ENCODE measurements at places on chromosomes 6 and 20. TPM values are rescaled to one million over a fixed set of nuclear protein-coding genes. Genes with fewer than 3 reads are reported as not detected.
A peak's percentile ranks its signal among the peaks of the same experiment; 100 is the strongest.

- peak; percentile 84 for DNase-seq
Measured at GRCh38 chr6:29737707-29738630, 14.7 kb downstream of the HLA-F start.

Gene PKIB
- 63.4 TPM for total RNA-seq

Gene TULP4
- total RNA-seq = 68.0 TPM

- no peak for DNase-seq
Measured at GRCh38 chr6:166579237-166579850, 7.1 kb downstream of the RAMACL start.

All from colonic mucosa (tissue), 4 donors.